Stimulated activated CD8-positive, alpha-beta memory T cell treated with anti-CD3 and anti-CD28 coated beads, Interleukin-7, amount 100 ng/mL, for 24 hours (primary cell): ENCODE measurements at places on chromosomes 4 and X.
A peak's percentile ranks its signal among the peaks of the same experiment; 100 is the strongest.

DNA sequence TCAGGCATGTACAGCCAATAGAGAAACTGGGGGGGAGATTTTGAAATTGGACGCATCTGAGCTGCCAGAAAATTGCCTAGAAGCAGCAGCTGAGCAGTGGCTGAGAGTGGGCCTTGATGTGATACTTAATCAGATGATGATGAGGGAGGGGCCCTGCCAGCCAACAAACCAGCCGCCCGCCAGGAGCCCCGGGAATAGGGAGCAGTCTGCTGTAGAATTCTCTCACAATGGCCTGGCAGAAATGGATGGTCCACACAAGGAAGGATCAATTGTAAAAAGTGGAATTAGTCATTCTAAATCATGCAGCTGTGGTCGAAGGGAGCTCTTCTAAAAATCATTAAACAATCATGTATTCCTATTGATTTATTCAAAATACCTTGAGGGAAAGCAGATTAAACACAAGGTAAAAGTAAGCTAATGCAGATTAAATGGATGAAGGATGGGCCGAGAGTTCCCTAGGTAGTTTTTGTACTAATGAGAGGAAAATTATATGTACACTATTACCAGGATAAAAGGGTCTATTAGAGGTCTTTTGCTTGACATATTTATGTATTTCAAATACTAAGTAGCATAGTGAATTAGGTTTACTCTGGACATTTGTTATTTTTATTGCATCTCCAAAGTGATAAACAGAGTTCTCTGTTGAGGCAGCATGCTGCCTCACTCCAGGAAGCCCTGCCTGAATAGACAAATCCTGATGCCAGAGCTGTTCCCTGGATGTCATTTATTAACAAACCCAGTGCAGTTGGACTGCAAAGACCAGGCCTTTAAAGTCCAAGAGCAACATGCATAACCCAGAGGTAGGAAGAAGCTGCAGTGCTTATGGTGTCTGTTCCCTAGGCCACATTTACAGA lies 91.3 kb downstream of the NKX6-1 start:
- DNase-seq = no peak

GRCh38 chrX:42530027-42530426 lies 247.9 kb downstream of the PPP1R2C start:
- no peak for DNase-seq

GRCh38 chr4:56197387-56197786 lies 189.9 kb downstream of the AASDH start:
- no peak for DNase-seq

- no peak for DNase-seq
Observed at GRCh38 chr4:76562161-76562560, 127.1 kb downstream of the SHROOM3 start.

GRCh38 chr4:89298788-89299152 lies 8.8 kb downstream of the GPRIN3 start:
- DNase-seq = no peak

DNA sequence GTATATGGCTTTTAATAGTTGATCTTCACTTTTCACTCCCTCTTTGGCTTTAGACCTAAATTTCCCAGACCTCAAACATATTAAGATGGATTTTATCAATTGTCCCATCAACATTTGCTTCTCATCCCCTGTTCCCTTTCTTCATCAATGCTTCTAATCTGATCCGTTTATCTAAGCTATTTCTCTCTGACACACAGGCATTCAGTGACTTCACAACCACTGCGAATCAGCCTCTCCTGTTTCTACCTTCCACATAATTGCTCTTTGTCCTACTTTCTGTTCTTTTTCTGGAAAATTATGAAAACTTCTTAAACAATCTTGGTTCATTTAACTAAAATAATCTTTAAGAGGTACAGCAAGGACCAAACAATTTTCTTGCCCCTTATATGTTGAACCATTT lies 115.2 kb downstream of the GLRA3 start:
- no peak for DNase-seq

DNA sequence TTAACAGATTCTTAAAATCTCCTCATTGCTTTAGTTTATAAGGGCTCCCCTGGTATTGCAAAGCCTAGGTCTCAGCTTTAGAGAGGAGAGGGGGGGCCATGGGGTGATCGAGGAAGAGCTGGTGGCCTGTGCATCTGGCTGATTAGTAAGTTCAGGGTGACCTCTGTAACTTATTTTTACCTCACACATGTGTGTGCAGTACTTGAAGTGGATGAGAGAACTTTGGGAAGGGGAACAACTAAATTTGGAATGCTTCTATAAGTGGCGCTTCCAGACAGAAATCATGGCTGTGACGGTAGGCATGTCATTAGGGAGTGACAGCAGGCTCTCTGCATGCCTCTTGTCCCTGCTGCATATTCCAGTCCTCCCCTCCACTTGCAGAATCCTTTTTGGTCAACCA lies 41.9 kb downstream of the FRAS1 start:
- no peak for DNase-seq

DNA sequence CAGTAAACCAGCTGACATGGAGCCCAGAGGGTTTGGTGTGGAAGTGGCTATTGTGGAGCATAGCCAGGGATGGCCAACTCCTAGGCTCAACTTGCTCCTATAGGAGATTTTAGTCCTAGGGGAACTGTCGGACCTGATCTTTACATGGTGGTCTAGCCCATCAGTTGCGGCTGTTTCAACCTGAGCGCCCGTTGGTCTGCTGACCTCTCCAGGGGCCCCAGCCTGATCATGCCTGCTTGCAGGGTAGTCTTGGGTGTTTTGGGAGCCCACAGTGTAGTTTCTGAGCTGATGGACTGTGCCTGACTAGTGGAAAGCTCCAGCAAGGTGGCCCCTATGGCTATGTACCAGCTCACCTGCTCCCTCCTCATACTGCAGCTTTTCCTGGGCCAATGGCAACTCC lies 597.0 kb downstream of the IQCM start:
- no peak for DNase-seq

GRCh38 chrX:57406149-57406548 lies 119.6 kb downstream of the FAAH2 start:
- no peak for DNase-seq

GRCh38 chr4:96295143-96295741 lies 455.3 kb downstream of the PDHA2 start:
- DNase-seq = no peak

DNA sequence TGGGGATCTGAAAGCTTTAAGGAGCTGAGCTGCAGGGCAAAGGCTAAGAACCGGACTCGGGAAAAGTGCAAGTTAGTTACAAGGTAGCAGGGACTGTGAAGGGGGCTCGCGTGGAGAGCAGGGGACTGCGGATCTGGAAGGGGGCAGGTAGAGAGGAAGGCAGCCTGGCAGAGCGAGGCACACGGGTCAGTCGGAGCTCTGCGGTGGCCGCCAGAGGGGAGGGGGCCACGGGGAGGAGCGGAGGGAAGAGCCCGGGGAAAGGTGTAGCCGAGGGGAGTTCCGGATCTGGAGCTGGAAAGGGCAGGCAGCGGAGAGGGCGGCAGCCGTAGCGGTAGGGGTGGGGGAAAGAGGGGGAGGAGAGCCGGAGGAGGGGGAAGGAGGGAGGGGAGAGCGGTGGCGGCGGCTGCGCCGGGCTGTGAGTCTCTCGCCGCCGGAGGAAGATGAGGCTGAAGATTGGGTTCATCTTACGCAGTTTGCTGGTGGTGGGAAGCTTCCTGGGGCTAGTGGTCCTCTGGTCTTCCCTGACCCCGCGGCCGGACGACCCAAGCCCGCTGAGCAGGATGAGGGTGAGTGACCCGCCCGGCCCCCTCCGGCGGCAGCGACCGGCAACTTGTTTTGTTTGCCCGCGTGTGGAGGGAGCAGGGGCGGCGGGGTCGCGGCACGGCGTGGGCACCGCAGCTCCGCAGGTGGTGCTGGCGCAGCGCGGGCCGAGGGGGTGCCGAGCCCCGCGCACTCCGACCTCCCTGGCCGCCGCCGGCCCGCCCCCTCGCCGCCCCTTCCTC lies at the start of gene GALNT7:
GALNT7 (plus strand) TSS at position 416 of the 782 bp plus-strand sequence; CDS start at position 441, 25 bp downstream.
- peak; percentile 24 for DNase-seq

DNA sequence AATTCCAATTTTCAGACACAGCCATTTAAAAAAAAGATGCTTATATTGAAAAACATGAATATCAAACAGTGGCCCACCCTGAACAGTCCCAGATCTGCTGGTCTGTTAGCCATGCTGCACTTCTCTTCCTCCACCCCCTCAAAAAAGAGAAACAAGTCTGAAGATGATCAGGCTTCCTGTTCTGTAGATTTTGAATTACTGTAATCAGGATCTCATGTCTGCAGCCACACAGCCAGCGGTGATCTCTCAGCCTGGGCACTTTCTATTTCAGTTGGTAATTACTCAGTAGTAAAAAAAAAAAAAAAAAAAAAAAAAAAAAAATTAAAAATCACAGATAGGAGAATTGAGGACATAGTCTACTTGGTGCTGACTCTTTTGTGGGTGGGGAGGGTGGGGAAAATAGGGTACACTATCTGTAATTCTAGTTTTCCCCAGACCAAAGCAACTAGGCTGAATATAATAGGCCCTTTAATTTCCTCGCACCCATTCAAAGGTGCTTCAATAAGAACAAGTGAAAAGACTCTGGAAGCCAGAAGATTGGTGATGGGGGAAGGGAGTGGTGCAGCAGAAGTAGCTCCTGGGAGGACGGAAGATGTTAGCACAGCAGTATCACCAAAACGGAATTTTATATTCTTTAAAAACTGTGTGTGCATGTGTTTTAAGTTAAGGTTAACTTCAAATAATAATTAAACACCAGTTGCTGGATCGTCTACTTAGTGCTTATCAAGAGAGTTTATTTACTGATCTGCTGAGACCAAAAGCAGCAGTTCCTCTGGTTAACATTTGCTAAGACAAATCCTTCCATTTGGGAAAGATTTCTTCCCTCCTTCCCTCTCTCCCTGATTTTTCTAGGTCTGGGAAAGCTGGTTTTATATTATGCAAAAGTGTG lies 47.0 kb downstream of the SPRY1 start:
- DNase-seq = no peak

GRCh38 chrX:49059201-49059600 lies 402 bp downstream of the CCDC120 start:
- DNase-seq = no peak

- peak; percentile 1 for DNase-seq
Observed at GRCh38 chr4:106315476-106315967, 487 bp downstream of the TBCK start.

DNA sequence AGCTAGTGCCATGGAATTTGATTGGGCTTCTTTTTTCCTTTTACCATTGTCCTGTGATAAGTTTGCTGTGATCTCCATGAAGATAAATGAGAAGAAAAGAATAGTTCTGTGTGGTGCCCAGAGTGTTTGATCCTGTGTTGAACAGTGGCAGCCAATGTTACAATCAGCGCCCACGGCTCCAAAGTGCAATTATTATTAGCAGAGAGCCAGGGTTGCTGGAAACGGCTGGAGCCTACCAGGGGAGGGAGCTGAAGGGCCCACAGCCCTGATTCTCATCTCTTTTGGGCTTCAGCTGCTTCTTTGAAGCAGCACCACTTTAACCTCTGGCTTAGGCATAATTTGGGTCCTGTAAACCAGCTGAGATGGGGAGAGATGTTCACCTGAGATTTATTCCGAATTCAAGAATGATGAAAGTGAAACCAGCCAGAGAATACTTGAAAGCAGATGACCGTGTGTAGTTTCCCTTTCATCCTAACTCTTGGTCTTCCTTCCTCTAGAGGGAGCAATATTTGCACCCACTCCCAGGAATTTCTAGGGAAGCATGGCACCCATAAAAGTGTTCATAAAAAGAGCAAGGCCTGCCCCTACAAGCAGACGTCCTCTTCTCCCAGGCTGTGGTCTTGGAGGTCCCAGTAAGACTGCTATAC lies 298.3 kb downstream of the EVC2 start:
- DNase-seq = no peak

- DNase-seq = no peak
Observed at GRCh38 chr4:182884040-182884439, 33.1 kb downstream of the DCTD start.

GRCh38 chrX:16185725-16186136 lies 18.4 kb downstream of the MAGEB17 start:
- DNase-seq = no peak

GRCh38 chr4:89113415-89113814 lies 2.1 kb downstream of the TIGD2 start:
- no peak for DNase-seq

DNA sequence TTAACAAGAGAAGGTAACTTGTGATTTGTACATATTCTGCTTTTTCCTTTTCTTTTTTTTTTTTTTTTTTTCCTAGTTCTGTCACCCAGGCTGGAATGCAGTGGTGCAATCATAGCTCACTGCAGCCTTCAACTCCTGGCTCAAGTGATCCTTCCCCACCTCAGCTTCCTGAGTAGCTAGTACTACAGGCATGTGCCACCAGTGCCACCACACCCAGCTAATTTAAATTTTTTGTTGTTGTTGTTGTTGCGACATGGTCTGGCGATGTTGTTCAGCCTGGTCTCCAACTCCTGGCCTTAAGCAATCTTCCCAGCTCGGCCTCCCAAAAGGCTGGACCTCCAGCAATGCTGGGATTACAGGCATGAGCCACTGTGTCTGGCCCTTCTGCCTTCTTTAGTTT lies 1.5 kb upstream of the TACR3 start:
- no peak for DNase-seq

- no peak for DNase-seq
Observed at GRCh38 chr4:71202705-71203104, 136.1 kb upstream of the SLC4A4 start.

DNA sequence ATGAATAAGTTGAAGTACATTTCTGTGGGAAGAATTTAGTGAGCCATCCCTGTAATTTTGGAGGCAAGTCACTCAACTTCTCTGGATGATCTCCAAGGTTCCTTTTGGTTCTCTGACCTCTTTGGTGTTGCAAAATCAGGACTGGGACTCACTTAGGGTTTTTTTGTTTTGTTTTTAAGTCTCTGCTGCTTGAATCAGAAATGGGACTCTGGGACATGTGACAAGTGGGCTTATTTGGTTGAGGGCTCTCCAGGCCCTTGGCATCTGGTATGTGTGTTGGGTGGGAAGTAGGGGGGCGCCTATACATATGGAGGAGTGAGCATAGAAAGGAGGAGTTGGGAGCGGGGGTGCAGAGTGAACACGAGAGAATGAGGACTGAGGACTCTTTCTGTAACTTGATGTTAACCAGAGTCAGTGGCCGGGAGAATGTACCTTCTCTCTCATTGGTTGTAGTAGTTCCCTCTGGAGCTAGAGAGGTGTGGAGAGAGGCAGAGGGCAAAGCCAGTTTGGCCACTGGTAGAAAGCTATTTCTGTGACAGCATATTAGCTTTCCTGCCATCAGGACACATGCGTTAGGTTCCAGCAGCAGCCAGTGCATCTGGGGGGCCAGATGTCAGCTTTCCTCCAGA lies 1.9 kb downstream of the ARHGAP10 start:
- DNase-seq = no peak

DNA sequence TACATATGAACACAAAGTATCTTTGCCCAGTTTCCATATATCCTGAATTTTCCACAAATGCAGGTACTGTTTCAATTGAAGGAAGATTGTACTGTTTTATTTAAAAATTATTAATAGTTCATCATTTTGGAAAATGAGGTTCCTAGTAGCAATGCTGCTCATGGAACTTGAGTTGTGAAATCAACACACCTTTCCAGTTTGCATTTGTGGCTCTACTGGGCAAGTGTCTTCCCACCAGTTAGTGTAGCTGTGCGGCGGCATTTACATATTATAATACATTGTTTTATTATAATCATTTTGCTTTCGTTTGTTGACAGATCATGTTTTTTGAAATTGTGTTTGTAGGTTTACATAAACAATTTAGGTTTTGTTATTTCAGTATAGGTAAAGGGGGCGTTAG lies 2.0 kb upstream of the DDX3X start:
- DNase-seq = no peak

- DNase-seq = no peak
Observed at GRCh38 chr4:122623637-122624166, 2.8 kb upstream of the IL21 start.

GRCh38 chrX:114508756-114509155 lies 75.1 kb upstream of the HTR2C start:
- no peak for DNase-seq

GRCh38 chr4:168804146-168804545 lies 205.9 kb downstream of the CBR4 start:
- DNase-seq = no peak

GRCh38 chrX:48468247-48468671 lies 1.8 kb downstream of the SLC38A5 start:
- peak; percentile 22 for DNase-seq
